Naive thymus-derived CD4-positive, alpha-beta T cell (primary cell): ENCODE measurements at places on chromosomes 2 and 18. TPM values are rescaled to one million over a fixed set of nuclear protein-coding genes. Genes with fewer than 3 reads are reported as not detected.

GRCh38 chr2:129302106-129302505 is 677.4 kb upstream of the RAB6C start:
- H3K4me1 ChIP-seq: no peaks in the 10 kb centered on the region
- H3K27ac ChIP-seq: no peak overlapping the region
- DNase-seq: no peak
- H3K4me3 ChIP-seq: no peak overlapping the region
- no peaks in the 10 kb centered on the region for H3K36me3 ChIP-seq
- no peaks in the 10 kb centered on the region for H3K27me3 ChIP-seq

DNA sequence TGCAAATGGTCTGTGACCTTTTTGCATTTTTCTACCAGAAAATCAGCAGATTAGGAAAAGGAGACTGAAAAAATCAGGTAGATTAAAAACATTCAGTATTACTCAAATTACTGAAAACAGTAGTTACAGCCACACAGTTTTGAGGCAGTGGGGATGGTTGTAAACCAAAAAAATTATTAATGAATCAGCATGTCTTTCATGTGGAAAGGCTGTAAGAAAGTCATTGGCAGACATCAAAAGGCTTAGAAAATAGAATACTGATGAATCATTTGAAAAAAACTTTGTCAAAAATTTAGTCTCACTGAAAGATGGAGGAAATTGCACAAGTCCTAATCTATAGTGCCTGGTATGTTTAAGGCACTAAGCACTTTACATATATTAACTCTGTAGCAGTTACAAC is 133.9 kb upstream of the GCFC2 start:
- DNase-seq: no peak
- H3K36me3 ChIP-seq: no peaks in the 10 kb centered on the region
- H3K4me3 ChIP-seq: no peak overlapping the region
- no peaks in the 10 kb centered on the region for H3K4me1 ChIP-seq
- H3K27me3 ChIP-seq: no peaks in the 10 kb centered on the region

DNA sequence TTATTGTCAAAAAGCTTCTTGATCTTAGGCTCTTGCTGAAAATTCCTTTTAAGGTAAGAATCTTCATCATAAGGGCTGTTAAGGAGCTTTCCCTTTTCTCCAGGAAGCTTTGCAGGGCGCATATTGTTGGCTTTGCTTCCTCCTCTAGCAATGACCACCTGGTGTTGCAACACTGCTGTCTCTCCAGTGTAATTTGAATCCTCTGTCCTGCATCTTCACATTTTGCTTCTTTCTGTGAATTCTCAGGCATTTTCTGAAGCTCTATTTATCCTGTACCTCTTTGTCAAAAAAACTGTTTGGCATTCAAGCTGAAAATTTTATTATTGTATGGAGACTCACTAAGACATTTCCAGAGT is 533.1 kb upstream of the CHAC2 start:
- no peaks in the 10 kb centered on the region for H3K36me3 ChIP-seq
- no peak for DNase-seq
- H3K27ac ChIP-seq: no peak overlapping the region
- H3K4me1 ChIP-seq: no peaks in the 10 kb centered on the region

GRCh38 chr2:174585657-174586252 is 11.8 kb downstream of the WIPF1 start:
- peaks cover 45% of the 10 kb centered on the region for H3K36me3 ChIP-seq
- no peak overlapping the region for H3K4me3 ChIP-seq
- H3K4me1 ChIP-seq: peaks cover 93% of the 10 kb centered on the region

GRCh38 chr18:48992791-48993555 is 42.2 kb upstream of the SMAD7 start:
- no peak for DNase-seq
- no peaks in the 10 kb centered on the region for H3K36me3 ChIP-seq
- H3K27me3 ChIP-seq: no peaks in the 10 kb centered on the region

DNA sequence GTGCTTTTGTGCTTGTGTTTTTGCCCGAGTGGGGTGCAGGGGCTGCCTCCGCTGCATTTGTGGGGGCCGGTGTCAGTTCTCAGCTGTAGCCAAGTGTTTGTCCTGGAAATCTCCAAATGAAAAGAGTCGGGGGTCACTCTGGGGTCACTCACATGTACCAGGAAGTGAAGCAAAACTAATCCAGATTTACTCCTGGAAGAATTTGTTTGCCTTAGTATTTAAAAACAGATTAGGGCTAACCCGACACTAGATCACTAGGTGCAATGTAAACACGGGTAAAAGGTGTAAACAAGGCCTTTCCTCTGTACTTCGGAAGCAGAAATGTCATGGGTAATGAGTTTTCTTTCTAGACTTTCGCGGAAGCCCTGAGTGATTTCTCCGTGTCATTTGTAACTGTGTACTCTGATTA is 50.3 kb downstream of the GBX2 start:
- no peak overlapping the region for H3K4me3 ChIP-seq
- no peaks in the 10 kb centered on the region for H3K27me3 ChIP-seq
- DNase-seq: no peak
- no peaks in the 10 kb centered on the region for H3K36me3 ChIP-seq
- H3K27ac ChIP-seq: no peak overlapping the region

GRCh38 chr2:111710613-111711012 is 173.4 kb downstream of the ANAPC1 start:
- DNase-seq: no peak
- H3K27me3 ChIP-seq: no peaks in the 10 kb centered on the region
- H3K4me3 ChIP-seq: no peak overlapping the region
- no peak overlapping the region for H3K27ac ChIP-seq
- H3K36me3 ChIP-seq: no peaks in the 10 kb centered on the region
- no peaks in the 10 kb centered on the region for H3K4me1 ChIP-seq

GRCh38 chr2:47040651-47041050 is 114.5 kb downstream of the STPG4 start:
- no peaks in the 10 kb centered on the region for H3K4me1 ChIP-seq
- H3K27me3 ChIP-seq: no peaks in the 10 kb centered on the region
- no peak overlapping the region for H3K27ac ChIP-seq
- no peak overlapping the region for H3K4me3 ChIP-seq
- no peak for DNase-seq
- no peaks in the 10 kb centered on the region for H3K36me3 ChIP-seq

Gene ABCG8
- total RNA-seq: not detected
